ENCODE measurements at places on chromosomes 1 and 21.
A peak's percentile ranks its signal among the peaks of the same experiment; 100 is the strongest.

DNA sequence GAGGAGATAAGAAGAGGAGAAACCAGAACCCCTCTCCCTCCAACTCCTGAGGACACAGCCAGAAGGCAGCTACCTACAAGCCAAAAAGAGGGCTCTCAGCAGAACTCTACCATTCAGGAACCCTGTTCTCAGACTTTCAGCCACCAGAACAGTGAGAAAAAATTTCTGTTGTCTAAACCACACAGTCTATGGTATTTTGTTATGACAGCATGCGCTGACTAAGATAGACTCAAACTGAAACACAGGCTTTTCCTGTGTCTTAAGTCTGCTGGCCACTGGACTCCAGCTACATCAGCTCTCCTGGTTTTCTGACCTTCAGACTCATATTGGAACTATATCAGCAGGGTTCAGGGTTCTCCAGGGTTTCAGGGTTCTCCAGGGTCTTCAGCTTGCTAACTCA lies 126.5 kb upstream of the TNFSF4 start:
- no peak for DNase-seq

- no peak for DNase-seq
Observed at GRCh38 chr1:75643460-75643859, 32.5 kb upstream of the SLC44A5 start.

DNA sequence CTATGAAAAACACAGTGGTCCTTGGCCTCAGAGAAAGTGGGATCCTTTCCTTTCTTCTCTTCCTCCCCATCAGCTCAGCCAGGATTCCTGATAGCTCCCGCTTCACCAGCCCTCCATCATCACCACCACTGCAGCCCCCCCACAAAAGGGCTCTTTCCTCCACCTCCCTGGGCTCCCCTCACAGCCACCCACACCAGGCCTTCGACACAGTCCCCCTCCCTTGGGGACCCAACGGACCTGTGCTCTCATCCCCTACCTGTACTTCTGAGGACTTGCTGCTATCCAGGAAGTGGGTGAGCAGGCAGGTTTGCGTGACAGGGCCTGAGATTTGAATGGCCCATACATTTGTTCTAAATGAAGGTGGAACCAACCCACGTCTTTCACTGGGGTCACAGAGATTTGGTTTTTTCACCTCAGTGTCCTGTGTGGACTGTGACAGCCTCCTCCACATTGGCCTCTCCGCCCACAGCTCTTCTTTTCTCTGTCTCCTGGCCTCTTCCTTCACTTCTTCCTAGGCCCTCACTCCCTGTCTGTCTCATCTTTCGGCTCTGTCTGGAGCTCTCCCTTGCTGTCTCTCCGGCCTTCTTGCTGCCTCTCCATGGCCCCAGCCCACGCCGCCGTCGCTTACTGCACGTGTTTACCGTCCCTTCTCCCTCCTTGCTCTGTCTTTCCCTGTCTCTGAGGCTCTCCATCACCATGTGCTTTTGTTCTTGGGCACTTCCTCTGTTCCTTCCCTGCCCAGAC lies 238.6 kb downstream of the FOXD2 start:
- no peak for DNase-seq

DNA sequence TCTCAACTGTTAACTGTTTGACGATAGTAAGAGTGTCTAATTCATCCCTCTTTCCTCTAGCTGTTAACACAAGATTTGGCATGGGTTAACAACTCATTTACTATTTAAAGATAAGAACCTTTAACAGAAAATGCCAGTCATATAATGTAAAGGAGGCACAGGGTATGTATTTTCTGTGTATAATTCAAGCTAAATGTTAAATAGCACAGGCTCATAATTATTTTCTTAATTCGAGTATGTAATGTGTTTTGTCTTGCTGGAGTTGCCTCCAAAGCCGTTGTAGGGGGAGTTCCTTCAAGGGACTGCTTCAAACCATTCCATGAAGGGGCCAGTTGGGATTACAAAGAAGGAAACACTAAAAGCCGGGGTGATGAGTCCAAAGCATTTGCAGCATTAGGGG lies 111.5 kb downstream of the NCAM2 start:
- DNase-seq: no peak

DNA sequence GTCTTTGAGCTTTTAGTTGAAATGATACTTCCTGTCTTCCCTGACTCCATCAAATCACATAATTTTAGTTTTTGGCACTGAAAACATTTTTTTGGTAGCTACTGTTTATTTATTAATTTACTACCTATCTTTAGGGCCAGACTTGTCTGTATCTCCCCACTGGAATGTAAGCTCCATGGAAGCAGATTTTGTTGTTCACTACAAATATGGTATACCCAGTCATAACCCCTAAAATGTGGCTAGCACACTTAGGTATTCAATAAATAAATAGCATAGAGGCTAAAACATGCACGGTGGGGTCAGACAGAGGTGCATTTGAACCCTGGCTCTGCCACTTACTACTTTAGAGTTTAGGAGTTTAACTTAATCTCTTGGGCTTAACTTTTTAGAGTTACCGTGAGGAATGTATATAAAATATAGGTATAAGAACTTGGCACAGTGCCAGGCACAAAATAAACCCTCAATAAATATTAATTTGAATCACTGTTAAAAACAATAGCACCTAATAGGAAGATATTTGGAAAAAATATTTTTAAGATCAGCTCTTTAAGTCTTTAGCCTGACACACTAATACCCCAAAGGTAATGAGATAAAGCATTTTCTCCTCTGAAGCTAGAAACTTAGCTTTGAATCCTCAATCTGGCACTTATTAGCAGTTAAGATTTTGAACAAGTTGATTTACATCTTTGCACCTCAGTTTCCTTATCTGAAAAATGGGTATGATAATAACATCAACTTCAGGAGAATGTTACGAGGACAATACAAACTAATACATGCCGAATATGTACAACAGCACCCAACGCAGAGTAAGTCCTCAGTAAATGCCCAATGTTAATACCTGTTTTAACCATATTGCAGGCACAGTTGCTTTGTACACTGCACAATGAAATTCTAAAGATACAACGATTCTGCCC lies 59.6 kb upstream of the HP1BP3 start:
- no peak for DNase-seq

- DNase-seq: no peak
Observed at GRCh38 chr21:34054259-34054658, 19.1 kb upstream of the MRPS6 start.

GRCh38 chr1:30692948-30693301 lies 30.5 kb downstream of the MATN1 start:
- DNase-seq: no peak

GRCh38 chr1:44934791-44935190 lies 51.6 kb downstream of the EIF2B3 start:
- no peak for DNase-seq

- no peak for DNase-seq
Observed at GRCh38 chr1:223704921-223705878, 7.1 kb upstream of the CAPN2 start.

DNA sequence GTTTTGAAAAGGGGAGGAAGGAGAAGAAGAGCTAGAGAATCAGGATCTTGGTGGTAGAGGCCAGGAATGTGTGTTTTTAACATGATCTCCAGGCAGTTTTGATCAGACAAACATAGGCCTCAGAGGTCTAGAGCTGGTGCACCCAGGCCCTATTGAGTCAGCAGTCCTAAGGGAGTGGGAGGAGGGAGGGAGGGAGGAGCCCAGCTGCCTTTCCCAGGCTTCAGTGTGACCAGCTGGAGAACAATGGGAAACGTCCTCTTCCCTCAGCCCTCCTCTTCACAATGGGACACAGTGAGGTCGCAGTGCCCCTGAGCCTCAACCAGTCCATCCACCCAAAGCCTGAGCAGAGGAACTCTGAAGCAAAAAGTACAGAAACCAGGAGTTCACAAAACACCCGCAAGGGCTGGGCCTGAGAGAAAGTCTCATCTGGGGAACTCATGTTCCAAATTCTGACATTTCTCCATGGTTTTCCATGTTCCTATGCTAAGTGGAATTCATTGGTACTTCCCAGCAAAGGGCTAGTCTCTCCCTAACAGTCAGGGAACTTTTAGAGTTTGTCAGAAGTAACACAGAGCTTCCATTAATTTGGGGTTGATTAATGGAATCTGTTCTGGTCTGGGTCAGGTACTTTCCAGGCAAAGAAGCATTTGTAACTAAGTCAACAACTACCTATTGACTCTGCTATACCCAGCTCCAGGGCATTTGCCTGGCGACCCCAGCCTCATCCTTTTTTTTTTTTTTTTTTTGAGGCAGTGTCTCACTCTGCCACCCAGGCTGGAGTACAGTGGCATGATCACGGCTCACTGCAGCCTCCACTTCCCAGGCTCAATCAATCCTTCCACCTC lies 37.5 kb downstream of the ELAPOR1 start:
- DNase-seq: no peak

GRCh38 chr1:89804642-89805237 lies 16.1 kb upstream of the LRRC8D start:
- peak; percentile 26 for DNase-seq

- peak; percentile 8 for DNase-seq
Observed at GRCh38 chr21:26964170-26964778, 2.6 kb downstream of the ADAMTS5 start.

DNA sequence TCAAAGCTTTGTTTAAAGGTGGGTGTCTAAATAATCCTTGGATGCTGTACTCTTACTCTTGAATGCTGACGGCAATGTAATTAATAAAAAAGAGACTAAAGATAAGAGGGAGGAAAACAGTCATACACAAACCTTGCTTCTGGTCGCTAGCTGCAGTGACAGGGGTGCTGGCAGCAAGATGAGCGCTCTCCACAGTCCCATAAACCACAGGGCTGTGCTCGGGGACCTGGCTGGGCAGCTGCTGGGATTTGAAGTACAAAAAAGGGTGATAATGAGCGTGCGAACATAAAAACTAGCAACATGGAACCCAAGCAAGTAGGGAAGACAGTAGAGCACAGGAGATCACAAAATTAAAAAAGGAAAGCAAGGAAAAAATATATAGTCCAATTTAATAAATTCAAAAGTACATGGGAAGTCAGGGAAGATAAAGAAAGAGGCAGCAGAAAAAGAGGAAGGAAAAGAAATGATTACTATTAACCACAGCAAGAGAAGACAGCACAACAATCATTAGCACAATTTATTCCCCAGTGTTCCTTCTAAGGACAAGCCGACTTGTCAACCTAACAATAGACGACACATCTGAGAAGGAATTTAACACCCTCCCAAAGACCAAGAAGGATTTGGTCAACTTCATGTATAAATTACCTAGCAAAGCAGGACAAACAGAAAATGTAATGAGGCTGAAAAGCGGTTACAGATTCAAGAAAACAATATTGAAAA lies 162.9 kb upstream of the HP1BP3 start:
- DNase-seq: no peak

DNA sequence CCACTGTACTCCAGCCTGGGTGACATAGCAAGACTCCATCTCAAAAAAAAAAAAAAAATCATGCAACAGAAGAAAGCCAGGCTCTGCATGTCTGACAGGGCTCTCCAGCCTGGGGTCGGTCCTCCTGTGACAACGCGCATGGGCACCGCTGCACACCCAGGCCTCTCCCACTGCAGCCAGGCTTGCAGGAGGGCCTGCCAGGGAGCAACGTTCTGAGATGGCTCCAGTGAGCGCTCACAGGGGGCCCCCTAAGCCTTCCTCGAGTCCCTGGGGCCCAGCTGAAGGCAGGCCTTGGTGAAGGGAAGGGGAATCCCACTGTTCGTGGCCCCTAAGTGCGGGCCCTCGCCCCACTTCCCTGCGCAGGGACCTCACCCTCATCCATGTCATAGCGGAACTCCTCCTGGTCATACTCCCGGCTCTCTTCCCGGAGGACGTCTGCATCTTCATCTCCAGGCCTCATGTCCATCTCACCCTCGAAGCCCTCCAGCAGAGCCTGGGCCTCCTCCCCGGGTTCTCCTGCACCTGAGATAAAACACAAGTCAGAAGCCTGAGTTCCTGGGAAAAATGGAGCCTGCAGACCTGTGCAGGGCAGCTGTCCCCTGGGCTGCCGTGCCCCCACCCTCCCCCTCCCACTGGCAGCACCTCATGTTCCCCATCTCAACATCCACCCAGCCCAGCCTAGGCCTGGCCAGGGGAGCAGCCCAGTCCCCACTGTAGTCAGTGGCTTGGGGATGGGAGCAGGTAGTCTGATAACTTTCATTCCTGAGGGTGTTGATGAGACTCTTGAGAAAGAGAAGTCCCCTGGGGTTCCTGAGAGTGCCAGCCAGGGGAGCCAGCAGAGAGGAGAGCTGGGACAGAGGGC lies 20.3 kb downstream of the RSPH1 start:
- DNase-seq: no peak

- DNase-seq: no peak
Observed at GRCh38 chr1:207130252-207131036, 26.4 kb downstream of the C4BPA start.

GRCh38 chr1:10771789-10772188 lies 24.7 kb downstream of the CASZ1 start:
- DNase-seq: no peak

DNA sequence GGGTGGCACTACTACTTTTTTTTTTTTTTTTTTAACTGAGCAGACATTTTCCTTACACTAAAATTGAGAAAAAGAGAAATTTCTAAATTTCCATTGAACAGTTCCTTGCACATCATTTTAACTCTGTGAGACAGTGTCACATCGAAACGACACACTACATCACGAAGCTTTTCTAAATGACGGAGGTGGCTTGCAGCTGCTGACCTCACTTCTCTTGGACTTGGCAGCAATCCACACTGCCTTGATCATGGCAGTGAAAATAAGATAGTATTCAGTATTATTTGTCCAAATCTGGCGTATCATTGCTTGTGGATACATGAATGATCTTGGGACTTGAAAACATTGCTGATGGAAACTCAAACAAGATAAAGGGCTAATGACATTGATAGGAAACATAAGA lies 80.3 kb upstream of the CYYR1 start:
- no peak for DNase-seq
